Type B pancreatic cell (in vitro differentiated cells): ENCODE measurements at places on chromosomes 13 and 19. TPM values are rescaled to one million over a fixed set of nuclear protein-coding genes. Genes with fewer than 3 reads are reported as not detected.

GRCh38 chr13:22110368-22110767 lies 439.5 kb downstream of the FGF9 start:
- H3K27me3 ChIP-seq, result peaks cover 6% of the 10 kb centered on the region
- no peak overlapping the region for H3K4me3 ChIP-seq
- peaks cover 28% of the 10 kb centered on the region for H3K4me1 ChIP-seq
- no peak for DNase-seq

DNA sequence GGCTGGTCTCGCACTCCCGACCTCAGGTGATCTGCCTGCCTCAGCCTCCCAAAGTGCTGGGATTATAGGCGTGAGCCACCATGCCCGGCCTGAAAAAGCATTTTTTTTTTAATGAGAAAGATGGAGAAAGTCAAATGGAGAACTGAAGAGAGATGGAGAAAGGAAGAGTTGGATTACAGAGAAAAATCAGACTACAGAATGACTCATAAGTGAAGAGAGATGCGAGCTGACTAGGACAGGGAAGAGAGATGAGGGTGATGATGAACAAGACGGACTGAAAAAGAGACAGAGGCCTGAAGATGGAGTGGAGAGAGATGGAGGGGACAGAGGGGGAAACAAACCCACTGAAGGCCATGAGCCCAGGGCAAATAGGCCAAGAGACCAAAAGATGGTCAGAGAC lies 1.5 kb downstream of the DHX34 start:
- DNase-seq, result no peak
- H3K4me3 ChIP-seq, result peak overlapping the region; percentile 85
- peaks cover 20% of the 10 kb centered on the region for H3K36me3 ChIP-seq

DNA sequence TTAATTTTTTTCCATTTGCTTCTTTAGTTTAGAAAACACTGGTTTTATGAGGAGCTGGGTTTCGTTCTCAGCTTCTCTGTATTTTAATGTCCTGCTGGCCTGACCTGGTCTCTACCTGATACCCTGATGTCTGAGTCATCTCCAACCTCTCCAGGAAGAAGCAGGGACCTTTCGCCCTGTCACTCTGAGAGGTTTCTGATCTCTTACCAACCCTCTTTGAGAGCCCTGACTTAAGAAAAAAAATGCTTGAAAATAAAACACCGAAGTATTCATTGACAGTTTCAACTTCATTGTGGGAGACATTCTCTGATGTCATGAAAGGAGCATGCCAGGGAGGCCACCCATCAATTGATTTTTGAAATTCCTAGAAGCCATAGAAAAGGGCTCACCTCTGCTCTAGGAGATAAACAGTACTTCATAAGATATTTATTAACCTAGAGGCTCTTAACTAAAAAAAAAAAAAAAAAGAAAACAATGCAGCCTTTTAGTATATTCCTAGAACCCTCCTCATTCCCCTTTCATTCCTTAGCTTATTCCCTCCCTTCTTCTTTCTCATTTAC lies 234.8 kb downstream of the ENOX1 start:
- peak overlapping the region; percentile 81 for H3K27ac ChIP-seq
- no peak for DNase-seq
- peaks cover 3% of the 10 kb centered on the region for H3K36me3 ChIP-seq
- peaks cover 2% of the 10 kb centered on the region for H3K27me3 ChIP-seq
- H3K4me3 ChIP-seq, result no peak overlapping the region
- H3K4me1 ChIP-seq, result peaks cover 17% of the 10 kb centered on the region

DNA sequence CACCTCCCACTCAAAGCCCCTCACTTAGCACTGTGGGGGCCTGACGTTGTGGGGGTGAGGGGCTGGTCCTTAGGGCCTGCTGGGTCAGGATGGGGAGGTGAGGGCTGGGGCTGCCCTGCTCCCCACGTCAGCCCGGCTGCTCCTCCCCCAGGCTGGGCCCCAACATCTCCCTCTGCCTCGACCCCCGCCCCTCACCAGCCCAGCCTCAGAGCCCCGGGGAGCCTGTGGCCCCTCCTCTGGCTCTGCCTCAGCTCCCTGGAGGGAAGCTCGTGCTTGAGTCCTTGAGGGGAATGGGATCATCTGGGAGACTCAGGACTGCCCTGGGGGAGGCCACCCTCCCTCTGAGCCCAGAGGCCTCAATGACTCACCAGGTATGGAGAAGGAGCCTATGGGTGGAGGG lies 6.8 kb downstream of the LILRA4 start:
- no peak for DNase-seq
- H3K27ac ChIP-seq, result no peak overlapping the region
- no peaks in the 10 kb centered on the region for H3K36me3 ChIP-seq
- H3K27me3 ChIP-seq, result peaks cover 11% of the 10 kb centered on the region
- H3K4me1 ChIP-seq, result no peaks in the 10 kb centered on the region
- no peak overlapping the region for H3K4me3 ChIP-seq

GRCh38 chr19:17394891-17395415 lies 957 bp upstream of the CCDC194 start:
- no peak overlapping the region for H3K27ac ChIP-seq
- DNase-seq, result no peak
- no peak overlapping the region for H3K4me3 ChIP-seq
- H3K27me3 ChIP-seq, result peaks cover 9% of the 10 kb centered on the region
- H3K36me3 ChIP-seq, result no peaks in the 10 kb centered on the region
- peaks cover 9% of the 10 kb centered on the region for H3K4me1 ChIP-seq

The IGFL2 gene
- total RNA-seq, result 104 and 441 TPM in 2 replicates
